IgD-negative memory B cell (primary cell): ENCODE measurements at places on chromosomes 2 and 18. TPM values are rescaled to one million over a fixed set of nuclear protein-coding genes. Genes with fewer than 3 reads are reported as not detected.

The CAPN10 gene
- polyA plus RNA-seq, result 18.2 TPM

The ERFE gene
- not detected for polyA plus RNA-seq

The IL36B gene
- polyA plus RNA-seq, result not detected

The CAPN14 gene
- polyA plus RNA-seq, result 2.9 TPM

The COLEC11 gene
- polyA plus RNA-seq, result not detected

The CCDC74A gene
- polyA plus RNA-seq, result not detected

The ALPI gene
- not detected for polyA plus RNA-seq

The DSG1 gene
- not detected for polyA plus RNA-seq

The GALNT13 gene
- polyA plus RNA-seq, result not detected
